Right hindlimb (tissue), 1 donor: ENCODE measurements at places on chromosomes 12 and 14.

DNA sequence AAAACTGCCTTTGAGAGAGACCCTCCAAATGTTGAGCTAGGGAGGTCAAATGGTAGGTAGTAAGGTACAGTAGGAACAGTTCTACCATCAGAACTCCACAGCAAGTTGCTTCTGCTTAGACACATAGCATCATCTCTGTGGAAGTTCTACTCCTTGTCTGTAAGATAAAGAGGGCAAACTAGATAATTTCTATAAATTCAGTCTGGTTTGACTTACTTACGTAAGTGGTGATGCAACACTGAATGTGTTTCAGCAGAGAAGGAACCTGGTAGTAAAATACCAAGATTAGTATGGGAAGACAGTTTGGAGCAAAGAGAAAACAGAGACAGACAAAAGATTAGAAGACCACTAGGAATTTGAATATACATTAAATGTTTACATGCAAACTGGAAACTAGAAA, 42.0 kb downstream of the KITLG start:
- DNase-seq: no peak

DNA sequence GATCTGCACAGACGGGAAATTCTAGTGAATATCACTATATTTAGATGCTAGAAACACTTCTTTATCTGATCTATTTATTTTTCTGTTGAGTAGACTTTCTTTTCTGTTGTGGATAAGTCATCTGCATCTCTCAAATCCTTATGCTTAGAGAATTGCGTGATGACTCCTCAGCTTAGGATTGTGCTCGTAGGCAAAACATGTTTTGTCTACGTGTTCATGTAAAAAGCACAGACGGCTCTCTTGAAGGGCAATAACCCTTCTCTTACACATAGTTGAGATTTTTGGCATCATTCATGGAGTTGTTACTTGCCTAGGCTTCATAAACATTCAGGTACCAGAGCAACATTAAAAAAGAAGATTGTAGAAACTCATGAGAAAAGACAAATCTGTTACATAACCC, 18.6 kb downstream of the PPFIBP1 start:
- no peak for DNase-seq

DNA sequence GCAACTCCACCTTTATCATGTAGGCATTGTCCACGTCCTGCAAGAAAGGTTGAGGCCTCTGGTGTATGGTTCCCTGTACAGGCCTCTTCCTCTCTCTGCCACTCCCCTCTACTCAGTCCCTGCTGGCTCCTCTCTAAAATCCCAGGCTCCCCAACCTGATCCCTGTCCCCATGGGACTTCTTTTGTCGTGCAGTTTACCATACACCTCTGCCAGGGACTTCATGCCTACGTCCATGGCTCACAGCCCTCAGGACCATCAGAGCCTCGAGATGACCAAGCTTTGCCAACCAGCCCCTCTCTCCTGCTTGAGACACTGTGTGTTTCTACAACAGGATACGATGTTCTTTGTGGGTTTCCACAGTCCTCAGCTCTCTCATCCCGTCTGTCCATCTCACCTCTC, 2.9 kb downstream of the KRT2 start:
- DNase-seq: no peak

- no peak for DNase-seq
Measured at GRCh38 chr12:90327793-90328743, 619.4 kb upstream of the ATP2B1 start.

DNA sequence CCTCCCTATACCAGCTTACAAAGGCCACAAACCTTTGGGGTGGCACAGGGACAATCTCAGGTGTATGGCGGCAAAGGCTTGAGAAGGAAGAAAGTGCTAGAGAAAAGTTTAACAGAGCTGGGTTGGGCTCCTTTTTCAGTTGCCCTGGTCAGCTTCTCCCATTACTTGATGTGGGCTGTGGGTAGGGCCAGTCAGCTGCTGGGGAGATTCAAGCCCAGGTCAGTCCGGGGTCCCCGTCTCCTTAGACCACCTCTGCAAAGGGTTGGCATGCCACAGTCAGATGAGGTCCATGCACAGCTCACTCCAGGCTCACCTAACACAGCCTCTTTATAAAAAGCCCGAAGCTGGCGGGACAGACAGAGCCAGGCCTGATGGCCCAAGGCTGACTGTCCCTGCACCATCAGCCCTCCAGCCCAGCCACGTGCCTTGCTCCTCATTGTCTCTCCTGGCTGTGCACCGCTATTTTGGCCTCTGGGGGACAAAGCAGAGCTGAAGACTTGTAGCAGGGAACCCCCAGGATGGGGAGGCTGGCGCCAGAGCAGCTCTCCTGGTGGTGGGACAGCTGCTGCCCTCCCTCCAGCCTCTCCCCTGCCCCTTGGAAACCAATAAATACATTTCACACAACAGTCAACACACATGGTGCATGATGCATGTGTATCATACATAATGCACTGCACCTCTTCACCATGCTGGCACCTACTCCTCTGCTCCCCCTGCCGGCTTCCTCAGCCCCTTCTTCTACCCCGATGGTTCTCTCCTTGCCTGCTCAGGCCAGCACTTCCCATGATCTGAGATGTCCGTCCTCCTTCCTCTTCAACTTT, 61.7 kb upstream of the DDX11 start:
- no peak for DNase-seq

- no peak for DNase-seq
Measured at GRCh38 chr12:107125833-107126232, 32.5 kb upstream of the CRY1 start.

DNA sequence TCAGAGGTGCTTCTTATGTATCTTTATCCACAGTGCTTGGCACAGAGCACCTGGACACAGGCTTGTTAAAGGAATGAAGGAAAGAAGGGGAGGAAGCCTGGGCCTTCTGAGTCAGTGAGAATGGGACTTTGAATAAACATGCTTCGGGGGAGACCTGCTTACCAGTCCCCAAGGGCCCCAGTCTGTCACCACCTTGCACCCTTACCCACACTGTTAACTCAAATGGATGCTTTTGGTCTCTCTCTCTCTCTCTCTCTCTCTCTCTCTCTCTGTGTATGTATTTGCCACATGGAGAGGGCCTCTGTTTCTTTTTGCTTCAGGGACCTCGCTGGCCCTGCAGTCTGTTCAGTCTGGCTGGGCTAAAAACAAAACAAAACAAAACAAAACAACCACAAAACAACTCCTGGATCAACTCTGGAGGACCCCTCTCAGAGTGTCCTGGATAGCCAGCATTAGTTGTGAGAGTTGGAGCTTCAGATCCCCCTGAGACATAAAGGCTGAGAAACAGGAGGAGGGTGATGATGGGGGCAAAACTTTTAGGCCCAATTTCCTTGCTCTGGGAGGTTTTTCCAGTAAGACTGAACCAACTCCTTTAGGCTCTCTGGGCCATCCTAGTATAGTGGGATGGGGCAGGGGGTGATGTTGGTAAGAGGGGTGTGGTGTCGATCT, 1.9 kb downstream of the KIF5A start:
- DNase-seq: no peak
